ENCODE measurements at places on chromosomes 11 and 22. TPM values are rescaled to one million over a fixed set of nuclear protein-coding genes. Genes with fewer than 3 reads are reported as not detected.

Gene MEI1
- total RNA-seq: not detected

Gene FGF19
- total RNA-seq: 0.03 TPM

Gene SRRD
- 28.5 TPM for total RNA-seq

Gene FIBIN
- total RNA-seq: not detected

Gene PRDM11
- 6.9 TPM for total RNA-seq

Gene MS4A6A
- not detected for total RNA-seq

Gene TENM4
- 0.01 TPM for total RNA-seq

Gene OR2D2
- total RNA-seq: not detected

Gene GDPD5
- total RNA-seq: 8.1 TPM

Gene JAML
- not detected for total RNA-seq
